ENCODE measurements at places on chromosomes 1 and 21.

DNA sequence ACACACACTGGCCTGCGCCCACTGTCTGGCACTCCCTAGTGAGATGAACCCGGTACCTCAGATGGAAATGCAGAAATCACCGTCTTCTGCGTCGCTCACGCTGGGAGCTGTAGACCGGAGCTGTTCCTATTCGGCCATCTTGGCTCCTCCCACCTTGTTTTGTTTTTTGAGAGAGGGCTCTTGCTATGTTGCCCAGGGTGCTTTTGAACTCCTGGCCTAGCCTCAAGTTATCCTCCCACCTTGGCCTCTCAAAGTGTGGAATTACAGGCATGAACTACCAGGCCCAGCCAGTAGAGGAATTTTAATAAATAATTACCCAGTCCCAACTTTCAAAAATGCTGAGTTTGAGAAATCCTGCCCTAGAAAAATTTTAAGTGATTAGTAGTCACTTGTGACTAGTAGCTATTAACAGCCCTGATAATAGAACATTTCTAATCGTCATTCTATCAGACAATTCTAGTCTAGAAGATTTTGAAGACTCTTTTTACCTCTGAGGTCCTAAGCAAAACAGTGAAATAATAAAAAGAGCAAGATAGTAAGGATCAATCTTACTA lies 30.9 kb upstream of the SLC35D1 start:
- no peak for DNase-seq
- peaks cover 2% of the 10 kb centered on the region for H3K36me3 ChIP-seq
- H3K27ac ChIP-seq, result no peak overlapping the region
- H3K27me3 ChIP-seq, result no peaks in the 10 kb centered on the region
- H3K4me1 ChIP-seq, result no peaks in the 10 kb centered on the region

GRCh38 chr1:9350013-9350908 lies 57.6 kb downstream of the SPSB1 start:
- H3K27ac ChIP-seq, result no peak overlapping the region
- DNase-seq, result no peak
- no peak overlapping the region for H3K4me3 ChIP-seq

- H3K4me3 ChIP-seq, result no peak overlapping the region
- peaks cover 13% of the 10 kb centered on the region for H3K4me1 ChIP-seq
- H3K36me3 ChIP-seq, result no peaks in the 10 kb centered on the region
- DNase-seq, result no peak
- H3K27me3 ChIP-seq, result no peaks in the 10 kb centered on the region
- H3K27ac ChIP-seq, result no peak overlapping the region
These were observed 251.8 kb upstream of the IRF2BP2 start for GRCh38 chr1:234861761-234862160.

DNA sequence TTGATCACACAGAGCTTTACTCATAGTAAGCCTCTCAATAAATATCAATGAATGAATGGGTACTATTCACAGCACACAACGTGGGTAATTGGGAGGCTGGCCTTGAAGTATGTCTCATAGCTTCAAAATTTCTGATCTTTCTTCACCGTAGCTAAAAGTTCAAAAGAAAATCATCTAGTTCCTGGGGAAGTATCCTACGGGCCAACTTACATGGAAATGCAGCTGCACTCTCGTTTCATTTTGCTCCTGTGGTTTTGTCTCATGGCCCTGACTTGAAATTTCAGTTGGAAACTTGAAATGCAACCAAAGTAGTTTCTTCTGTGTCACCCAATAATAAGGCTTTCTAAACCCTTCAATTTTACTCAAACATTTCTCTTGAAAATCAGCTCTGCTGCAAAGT lies 76.1 kb upstream of the CNIH3 start:
- H3K27me3 ChIP-seq, result peaks cover 18% of the 10 kb centered on the region
- peaks cover 20% of the 10 kb centered on the region for H3K4me1 ChIP-seq
- H3K4me3 ChIP-seq, result no peak overlapping the region

DNA sequence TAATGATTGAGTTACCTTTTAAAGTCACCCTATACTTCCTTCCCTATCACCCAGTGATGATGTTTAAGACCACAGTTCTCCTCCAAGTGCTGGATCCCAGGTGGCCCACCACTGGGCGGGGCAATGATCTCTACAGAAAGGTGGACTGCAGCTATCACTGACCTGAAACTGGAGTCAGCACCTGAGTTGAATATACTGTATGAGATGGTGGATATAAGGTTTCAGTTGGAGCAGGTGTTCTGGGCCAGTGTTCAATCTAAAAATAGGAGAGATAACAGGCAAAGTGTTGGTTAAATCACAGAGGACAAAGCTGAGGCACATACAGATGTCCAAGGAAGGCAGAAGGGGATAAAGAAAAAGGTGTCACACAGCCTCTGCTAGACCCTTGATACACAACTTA lies 96.6 kb downstream of the SIPA1L2 start:
- H3K4me1 ChIP-seq, result peaks cover 6% of the 10 kb centered on the region
- H3K27me3 ChIP-seq, result peaks cover 12% of the 10 kb centered on the region
- no peak overlapping the region for H3K4me3 ChIP-seq
